ENCODE measurements at places on chromosomes 4 and X.

DNA sequence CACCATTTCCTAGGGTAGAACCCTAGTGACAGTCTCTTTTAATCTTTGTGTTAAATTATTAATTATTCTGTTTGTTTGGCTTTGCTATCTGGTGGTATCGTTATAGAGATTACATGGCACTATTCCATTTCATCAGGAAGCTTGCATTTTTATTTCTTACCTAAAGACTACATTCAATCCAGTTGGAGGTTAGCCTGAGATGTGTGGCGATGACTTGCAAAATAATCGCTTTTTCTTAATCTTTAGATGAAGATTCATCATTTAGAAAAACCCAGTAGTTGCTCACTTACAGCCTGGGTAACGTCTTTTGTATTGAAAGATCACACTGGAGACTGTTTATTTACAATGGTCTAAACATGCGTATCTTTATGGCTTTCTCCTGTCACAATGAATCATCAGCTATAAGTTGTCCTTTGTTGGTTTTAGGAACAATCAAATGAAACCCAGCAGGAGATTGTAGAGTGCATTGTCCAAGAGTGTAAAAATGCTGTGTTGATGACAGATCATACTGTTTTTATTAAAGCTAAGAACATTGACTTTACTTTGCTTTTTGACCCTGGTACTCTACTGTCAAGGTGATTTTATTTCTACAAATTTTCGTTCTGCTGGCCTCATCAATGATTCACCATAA lies 281.7 kb upstream of the PITX2 start:
- no peak for DNase-seq

DNA sequence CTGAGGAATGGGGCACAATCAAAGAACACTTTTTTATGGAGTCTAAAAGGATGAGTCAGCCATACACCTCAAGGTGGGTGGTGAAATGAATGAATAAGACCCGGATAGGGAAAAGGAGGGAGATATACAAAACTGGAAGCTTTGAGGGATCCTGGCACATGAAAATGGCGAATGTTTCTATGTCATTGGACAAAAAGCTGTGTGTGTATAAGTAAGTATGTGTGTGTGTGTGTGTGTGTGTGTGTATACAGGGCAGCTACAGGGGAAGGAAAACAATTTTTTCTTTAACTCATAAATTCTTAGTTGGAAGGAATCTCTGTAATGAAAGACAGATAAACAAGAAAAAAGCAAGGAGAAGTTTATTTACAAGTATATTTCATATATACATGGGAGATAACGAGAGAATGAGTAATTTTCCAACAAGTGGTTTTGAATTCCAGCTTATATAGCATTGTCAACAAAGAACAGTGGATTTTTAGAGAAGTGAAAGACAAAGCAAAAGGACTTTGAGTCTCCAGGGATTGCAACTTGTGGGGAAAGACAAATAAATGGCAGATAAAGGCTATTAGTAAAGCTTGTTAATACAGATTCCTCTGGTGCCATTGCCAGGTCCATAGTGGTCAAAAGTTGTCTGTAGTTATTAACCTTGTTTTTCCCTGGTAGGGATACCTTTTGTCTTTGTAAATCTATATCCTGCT lies 99.7 kb downstream of the MMRN1 start:
- no peak for DNase-seq

DNA sequence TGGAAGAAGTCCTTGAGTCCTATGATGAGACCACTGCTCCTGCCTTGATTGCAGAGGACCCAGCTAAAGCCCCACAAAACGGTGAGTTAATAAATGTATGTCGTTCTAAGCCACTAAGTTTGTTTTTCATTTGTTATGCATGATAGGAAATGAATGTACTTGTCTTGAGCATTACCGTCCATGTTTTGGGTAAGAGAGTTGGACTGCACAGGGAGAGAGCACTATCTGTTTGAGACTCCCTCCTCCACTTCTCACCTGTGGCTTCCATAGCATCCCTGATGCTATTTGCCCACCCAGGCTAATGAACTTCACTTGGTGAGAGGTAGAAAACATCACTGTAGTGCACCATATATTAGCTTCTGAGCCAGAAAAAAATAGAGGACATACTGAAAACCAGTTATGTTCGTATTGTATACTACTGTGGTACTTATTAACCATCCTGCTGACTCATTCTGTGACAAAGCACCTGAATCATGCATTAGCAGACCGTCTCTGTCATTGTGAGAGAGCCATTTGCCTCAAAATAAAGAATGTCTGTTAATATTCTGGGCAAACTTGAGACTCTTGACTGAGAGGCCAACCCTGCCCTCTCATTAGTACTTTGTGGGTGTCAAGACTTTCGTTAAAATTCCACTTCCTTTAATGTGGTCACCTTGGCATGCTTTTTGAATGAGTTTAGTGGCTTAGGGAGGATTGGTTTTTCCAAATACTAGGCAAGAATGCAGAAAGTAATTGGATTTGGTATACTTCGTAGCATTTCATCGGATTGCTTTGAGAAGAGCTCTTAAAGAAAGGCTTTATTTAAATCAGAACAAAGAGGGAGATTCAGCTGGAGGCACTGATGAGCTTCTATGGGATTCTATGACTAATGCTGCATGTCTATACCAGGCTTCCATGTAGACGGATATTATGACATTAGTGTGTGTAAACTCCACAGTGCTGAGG lies 99.3 kb upstream of the GRPR start:
- DNase-seq, result no peak

- no peak for DNase-seq
These were observed 21.6 kb downstream of the PRIMPOL start for GRCh38 chr4:184671101-184671500.
